ENCODE measurements at places on chromosomes 2 and 18.

DNA sequence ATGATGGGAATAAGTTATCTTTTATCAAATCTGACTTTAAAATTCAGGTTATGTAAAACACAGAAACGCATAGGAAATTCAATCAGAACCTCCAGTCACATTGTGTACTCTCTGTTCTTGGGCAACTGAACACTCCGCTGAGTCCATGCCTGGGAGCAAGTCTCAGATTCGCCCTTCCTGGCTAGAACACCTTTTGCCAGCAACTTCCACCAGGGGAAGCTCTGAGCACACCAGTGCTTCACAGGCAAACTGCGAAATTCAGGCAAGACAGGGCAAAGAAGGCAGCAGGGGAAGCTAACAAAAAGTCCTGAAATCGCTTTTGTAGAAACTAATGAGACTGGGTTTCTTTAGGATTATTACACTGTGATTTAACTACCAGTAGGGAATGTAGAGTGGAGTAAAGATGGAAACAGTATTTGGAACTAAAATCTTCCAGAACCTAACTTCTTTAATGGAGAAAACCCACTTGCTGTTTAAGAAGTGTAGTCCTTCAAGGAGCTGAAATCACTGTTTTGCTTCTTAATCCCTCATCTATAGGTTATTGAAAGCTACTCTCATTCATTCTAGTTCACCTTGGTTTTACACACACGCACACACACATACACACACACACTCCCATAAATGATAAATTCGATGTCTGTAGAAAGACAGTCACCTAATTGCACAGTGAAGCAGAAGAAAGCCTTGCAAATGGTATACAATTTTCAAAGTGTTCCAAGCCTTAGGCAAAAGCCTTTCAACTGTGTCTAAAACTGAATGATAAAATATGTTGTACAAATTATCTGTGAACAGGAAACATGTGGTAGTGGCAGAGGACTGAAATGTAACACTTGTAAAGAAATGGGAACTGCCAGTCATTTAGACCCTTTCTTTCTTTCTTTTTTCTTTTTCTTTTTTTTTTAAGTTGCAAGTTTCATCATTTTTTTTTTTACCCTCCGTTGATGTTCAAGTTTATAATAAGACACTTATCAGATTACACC, 214.5 kb downstream of the TMEM182 start:
- no peak for DNase-seq

- peak; percentile 60 for DNase-seq
Observed at GRCh38 chr18:24600076-24600654, 139.7 kb downstream of the HRH4 start.

DNA sequence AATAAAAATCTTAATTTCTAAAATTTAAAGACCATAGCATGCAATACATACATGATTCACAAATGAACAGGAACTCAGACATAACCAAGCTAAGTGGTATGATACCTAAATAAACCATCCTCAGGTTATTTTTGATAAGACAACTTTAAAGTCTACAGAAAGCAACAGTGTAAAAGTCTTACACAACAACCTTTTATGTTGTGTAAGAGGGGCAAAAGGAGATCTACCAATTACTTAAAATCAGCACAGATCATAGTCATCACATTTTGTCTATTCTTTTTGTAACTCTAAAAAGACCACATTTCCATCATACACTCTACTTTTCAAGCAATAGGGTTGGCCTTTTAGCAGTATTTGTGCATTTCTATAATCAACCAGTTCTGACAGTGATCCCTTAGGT, 16.3 kb downstream of the SP3 start:
- no peak for DNase-seq

GRCh38 chr18:23712445-23712844, 23.2 kb downstream of the LAMA3 start:
- no peak for DNase-seq

GRCh38 chr2:16950436-16950835, 284.8 kb upstream of the CYRIA start:
- DNase-seq = no peak

GRCh38 chr2:216683846-216684245, 11.5 kb downstream of the IGFBP5 start:
- peak; percentile 82 for DNase-seq

DNA sequence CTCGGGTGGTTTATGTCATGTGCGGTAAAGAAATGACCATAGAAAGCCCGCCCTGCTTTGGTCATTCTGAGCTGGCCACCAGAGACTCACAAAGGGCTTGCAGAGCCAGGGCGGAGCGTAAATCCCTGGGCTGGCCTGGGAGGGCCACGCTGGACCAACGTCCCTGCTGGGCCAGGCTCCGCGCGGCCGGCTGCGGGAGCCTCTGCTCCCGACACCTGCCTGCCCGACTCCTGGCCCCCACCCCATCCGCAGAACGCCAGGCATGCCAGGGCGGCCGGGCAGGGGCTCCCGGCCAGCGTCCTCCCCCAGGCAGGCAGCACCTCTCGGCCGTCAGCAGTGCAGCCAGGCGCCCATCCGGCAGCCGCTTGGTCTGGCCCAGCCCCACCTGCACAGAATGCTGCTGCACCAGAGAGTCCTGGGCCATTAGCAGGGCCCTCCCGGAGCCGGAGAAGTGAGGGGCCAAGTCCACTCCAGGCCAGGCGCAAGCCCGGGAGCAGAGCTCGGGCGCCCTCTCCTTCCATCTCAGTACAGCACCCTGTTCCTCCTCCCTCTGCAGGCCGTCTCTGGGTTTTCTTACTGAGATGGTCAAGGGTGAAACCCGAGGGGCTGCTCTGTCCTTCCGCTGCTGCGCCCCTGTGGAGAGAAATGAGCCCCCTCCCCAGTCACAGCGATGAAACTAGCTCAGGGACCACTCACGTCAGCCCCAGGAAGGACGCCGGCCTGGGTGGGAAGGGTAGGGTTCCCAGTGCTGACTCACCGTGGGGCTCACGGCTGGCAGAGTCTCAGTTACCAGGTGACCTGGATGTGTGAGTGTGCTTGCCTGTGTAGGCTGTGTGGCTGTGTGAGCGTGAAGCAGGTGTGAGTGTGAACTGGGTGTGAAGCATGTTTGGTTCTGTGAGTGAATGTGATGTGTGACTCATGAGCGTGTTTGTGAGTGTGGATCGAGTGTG, 83.3 kb downstream of the PTGR3 start:
- no peak for DNase-seq

DNA sequence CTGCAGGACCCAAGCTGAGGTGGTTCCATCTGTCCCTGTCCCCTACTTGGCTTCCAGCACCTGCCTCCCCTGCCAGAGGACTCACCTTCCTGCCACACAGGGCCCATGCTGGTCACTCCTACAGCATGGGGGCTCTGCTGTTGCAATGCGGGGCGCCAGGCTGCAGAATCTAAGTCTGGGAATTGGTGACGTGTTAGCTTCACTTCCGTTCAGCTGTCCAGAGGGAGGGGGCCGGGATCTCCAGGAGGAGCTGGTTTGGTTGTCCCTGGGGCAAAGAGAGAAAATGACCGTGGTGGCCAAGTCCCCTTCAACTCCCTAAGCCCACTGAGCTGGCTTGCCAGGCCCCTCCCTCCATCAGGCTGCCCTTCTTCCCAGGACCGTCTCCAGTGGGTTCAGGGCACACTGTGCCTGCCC, 69.5 kb downstream of the IL1R2 start:
- DNase-seq = no peak

DNA sequence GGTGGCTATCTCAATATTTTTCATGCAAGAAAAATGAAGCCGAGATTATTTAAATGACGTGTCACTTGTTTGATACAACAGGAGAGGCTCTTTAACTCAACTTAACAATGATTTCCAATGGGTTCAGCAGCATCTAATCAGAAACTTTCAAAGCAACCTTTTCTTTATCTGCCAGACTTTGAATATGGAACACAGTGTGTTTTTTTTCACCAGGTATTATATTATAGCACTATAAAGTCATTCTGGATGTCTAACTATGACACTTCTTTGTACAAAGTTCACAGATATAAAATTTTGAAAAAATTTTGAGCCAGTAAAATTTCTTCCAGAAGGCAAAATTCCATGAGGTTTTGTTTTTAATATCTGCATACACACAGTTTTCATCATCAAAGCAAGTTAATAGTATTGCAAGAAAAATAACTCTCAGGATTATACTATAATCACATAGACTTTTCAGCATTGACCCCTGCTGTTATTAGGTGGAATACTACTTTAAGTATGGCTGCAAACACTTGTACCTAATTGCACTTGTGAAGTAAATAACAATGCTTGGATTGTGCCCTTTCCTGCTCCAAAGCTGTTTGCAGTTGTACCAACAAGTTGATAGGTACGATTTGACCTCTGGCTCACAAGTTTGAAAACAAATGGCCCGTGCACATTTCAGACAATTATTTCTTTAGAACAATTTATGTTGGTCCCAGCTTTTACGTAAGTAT, 44.0 kb upstream of the DSG1 start:
- DNase-seq = no peak

DNA sequence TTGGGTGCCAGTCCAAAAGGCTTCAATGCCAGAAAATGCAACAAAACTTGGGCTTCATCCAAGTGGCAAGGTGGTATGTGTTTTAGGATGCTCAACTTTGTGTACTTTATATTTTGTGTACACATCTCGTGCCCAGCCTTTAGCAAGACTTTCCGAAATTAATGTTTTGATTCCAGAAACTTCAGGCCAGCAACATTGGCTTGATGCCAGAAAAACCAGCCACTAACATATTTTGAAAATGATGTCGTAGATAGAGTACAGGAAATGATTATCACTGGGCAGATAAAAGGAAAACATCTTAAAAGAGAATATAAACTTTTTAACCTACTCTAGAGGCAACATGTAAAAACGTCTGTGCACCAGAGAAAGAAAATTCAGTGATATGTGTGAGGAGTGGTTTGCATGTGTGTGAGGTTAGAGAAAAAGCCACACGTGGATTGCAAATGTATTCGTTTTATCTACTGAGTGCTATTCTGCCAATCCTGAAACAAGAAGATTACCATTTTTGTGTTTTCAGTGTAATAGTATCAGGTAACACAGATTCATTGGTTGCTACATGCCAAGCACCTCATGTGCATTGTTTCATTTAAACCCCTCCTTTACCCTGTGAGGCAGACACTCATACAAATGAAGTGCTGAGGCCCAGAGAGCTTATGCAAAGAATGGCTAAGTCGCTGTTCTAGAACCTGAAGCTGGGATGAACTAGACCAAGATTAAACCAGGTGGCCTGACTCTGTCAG, 264.8 kb downstream of the C1D start:
- no peak for DNase-seq

DNA sequence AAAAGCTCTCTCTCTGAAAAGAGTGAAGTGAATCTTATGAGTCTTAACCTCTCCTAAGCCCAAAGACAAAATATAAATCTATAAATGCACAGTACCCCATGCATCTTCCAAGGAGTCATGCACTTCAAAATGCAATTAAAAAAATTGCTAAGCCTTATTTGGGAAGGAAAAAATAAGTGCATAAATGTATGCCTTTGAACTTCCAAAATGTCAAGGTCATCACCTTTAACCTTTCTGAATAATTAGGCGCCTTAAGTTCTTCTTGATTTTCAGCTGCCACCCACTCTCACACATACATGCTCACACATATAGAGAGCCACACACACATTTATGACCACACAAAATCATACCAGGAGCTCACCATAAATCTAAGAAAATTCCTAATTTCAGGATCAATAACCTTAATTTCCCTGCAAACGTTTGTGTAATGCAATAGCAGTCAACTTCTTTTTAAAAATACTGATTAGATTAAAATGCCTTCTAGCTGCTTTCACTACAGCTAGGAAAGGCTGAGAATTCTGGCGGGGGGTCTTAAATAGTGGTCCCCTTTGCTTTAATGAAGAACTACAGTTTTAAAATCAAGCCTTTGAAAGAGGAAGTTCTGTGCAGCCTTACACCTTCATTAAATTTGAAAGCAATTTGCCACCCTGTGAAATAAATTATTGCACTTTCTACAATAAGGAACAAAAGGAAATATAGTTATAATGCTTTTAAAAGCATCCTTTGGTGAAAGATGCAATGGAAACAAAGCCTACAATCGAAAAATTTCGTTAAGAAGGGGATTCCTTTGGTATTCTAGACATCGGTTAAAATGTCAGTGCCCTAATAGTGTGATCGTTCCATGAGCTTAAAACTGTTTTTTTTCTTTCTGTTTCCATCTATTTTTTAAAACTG, 3.6 kb downstream of the HOXD11 start:
- no peak for DNase-seq

GRCh38 chr2:147639386-147639785, 205.4 kb upstream of the ACVR2A start:
- no peak for DNase-seq

DNA sequence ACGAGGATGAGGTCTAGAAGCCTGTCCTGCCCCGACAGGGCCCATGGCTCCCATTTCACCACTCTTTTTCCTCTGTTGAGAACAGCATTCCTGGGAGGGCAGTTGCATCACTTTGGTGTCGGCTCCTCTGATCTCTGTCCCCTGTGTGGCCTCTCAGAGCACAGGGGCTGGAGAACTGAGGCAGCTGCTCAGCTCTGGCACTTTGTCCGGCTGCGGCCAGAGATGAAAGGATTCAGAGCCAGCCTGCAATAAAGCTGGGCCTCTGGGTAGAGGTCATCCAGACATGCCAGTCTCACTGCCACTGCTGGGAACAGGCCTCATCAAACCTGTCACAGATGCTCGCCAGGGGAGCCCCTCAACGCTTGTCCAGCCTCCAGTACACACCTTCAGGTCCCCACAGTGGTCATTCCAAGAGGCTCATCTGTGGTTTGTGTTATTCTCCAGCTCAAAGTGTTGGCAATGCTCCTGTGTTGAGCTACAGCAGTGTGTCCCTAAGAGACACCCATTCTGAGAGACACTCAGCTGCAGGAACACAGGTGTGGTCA, 13.1 kb upstream of the ROCK2 start:
- DNase-seq = no peak

Measured in suppressor macrophage treated with lipopolysaccharide for 4 hours (primary cell).